ENCODE measurements at places on chromosomes 3 and 15.
A peak's percentile ranks its signal among the peaks of the same experiment; 100 is the strongest.

DNA sequence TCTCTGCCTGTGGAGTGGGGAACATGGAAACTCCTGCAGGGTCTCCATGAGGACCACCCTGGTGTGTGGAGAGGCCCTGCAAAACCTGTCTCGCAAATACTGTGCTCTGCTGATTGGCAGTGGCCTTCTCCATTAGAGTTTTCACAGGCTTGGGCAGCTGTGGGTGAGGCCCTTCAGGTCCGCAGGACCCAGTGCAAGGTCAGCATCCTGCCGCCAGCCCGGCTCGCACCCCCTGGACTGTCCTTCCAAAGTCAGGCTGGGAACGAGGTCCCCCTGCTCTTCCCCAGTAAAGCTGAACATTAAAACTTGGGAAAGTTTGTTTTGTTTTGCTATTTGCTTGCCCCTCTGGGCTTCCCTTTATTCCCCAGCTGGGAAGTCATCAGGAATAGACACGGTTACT, 85.0 kb upstream of the PLXNA1 start:
- no peak for DNase-seq

- peak; percentile 87 for DNase-seq
These were observed 20.6 kb upstream of the EPHB3 start for GRCh38 chr3:184540777-184541681.

DNA sequence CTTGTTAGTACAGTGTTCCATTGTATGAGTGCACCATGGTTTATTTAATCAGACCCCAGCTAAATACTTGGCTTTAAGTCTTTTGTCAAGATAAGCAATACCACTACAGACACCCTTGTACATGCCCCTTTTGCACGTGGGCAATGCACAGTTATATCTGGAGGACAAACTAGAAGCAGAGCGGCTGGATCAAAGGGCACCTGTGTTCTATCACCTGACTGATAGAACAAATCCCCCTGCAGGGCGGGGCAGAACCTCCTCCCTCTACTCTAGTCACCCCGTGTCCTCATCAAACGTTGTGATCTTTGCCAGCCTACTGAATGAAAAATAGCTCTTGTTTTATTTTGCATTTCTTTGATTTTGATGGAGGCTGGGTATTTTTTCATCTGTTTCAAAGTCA, 314.9 kb downstream of the TLE3 start:
- no peak for DNase-seq

DNA sequence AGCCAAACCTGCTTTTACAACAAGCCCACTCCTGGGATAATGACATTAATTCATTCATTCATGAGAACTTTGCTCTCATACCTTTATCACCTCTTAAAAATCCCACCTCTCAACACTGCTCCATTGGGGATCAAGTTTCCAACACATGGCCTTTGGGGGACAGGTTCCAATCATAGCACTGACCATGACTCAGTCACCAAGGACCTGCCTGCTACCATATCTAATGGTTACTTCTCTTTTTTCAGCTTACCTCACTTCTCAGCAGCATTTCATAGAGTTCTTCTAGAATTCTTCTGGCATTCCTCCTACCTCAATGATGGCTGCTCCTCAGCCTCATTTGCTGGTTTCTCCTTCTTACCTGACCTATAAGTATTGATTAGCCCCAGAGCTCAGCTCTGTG, 36.9 kb upstream of the RYK start:
- no peak for DNase-seq

DNA sequence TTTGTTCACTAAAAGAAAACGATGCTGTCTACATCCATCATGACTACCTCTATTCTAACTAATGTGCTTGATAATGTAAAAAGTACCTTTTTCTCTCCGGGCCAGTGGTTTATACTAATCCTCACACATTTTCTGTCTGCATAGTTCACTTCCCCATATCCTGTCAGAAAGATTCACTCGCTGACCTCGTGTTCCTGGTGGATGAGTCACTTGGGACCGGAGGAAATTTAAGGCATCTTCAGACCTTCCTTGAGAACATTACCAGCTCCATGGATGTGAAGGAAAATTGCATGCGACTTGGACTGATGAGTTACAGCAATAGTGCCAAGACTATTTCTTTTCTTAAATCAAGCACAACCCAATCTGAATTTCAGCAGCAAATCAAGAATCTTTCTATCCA, 33.8 kb downstream of the COL6A5 start:
- no peak for DNase-seq

GRCh38 chr15:54149115-54149531, 170.9 kb downstream of the UNC13C start:
- DNase-seq = no peak

- DNase-seq = no peak
These were observed 378.6 kb downstream of the MAGI1 start for GRCh38 chr3:65660000-65660598.

GRCh38 chr15:100627789-100628395, 25.5 kb downstream of the ASB7 start:
- DNase-seq = peak; percentile 79

DNA sequence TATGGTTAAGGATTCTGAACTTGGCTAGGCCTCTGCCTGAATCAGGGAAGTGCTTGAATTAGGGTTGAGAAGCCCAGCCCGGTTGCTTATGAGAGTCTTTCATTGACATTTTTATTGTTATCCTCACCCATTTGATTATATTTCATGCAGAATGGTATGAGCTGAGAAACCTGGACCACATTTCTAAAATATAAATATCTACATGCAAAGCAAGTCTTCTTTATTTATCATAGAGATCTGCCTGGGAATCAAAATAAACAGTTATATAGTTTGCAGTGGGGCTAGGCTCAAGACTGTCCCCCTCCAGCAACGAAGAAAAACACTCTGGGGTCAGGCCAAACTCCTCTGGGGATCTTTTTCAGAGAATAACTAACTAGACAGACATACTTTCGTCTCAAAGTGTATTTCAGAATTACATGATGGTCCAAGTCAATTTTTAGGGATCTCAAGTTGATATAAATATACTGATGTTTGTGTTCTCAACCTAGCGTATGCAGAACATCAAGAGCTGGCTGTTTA, 675.4 kb upstream of the NR2F2 start:
- no peak for DNase-seq

DNA sequence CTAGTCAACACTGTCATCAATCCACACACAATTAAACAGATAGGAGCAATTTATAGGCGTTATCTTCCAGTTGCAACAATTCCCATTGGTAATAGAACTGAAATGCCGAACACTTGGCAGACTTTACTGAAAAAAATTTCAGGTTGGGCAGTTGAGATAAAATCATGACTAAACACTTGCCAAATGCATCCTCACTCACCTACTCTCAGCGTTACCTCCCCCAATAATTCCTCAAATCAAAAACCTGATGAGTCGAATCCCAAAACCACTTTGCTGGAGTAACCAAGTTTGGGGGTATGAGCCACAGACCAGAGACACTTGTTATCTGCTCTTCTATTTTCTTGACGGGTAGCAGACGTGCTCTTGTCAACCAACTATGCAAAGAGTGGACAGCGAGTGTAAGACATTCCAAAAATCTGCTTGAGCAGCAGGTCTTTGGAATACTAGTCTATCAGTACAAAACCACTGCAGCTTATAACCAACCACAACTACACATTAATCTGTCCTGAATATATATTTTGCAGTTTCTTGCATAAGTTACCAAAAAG, 30.3 kb downstream of the PPP1R2 start:
- DNase-seq = no peak

DNA sequence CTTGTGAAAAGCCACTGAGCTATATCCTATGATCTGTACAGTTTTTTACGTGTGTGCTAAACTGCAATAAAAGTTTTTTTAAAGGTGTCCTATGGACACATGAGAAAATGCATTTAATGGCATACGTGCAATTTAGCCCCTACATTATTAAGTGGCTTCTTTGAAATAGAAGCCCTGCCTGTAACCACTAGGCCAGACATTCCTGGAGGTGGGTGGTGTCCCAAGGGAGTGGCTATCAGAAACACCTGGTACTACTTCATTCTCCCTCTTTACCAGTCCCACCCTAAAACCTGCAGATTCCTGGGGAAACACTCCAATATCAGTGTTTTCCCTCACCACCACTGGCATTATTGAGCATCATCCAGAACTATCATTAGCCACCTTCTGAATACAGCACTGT, 100.0 kb downstream of the OXNAD1 start:
- DNase-seq = no peak

DNA sequence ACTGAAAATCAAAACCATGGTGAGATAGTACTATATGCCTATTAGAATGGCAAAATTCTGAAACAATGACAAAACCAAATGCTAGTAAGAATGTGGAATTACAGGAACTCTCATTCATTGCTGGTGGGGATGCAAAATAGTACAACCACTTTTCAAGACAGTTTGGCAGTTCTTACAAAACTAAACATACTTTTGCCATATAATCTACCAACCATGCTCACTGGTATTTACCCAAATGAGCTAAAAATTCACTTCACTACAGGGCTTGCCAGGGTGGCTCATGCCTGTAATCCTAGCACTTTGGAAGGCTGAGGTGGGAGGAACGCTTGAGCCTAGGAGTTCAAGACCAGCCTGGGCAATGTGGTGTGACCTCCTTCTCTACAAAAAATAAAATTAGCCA, 40.0 kb downstream of the MYO9A start:
- DNase-seq = no peak

- DNase-seq = no peak
These were observed 1.8 kb downstream of the CLASP2 start for GRCh38 chr3:33716227-33716626.

GRCh38 chr3:159974-160373, 36.6 kb upstream of the CHL1 start:
- no peak for DNase-seq

- no peak for DNase-seq
These were observed 170.8 kb downstream of the IGSF11 start for GRCh38 chr3:118863731-118864322.

DNA sequence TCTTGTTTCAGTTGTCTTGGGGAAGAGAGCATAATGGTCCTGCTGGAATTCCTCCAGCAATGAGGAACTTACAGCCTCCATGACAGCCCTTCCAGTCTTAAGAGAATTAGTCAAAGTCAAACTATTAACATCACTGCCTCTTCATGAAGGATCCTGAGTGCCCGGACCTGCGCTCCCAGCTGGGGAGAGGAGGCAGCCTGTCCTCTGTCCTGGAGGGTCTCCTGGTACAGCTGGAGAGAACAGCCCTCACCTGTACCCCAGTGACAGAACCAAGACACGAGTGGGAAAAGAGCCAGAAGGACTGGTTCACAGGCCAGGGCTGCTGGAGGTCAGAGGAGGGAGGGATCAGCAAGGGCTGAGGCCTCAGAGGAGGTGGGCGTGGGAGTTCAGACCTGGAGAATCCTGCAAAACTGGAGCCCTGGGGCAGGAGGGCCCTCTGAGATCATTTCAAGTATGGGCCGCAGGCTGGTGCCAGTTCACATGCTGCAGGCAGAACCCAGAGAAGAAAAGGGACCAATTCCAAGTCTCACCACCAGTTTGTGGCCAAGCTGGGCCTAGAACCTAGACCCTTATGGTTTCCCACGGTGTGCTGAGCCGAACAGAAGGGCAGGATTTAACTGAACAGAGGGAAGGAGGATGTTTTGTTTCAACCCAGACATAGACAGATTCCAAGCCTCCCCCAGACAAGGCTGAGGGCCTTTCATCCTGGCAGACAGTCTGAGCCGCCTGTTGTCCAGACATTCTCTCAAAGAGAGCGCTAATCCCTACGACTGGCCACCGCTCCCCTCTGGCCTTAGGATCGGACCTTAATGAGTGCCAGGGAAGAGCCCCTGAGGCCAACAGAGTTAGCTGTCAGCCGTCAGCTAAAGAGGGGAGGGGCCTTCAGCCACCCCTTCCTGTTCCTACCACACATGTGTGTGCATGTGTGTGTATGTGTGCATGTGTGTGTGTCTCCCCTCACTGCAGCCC, 18.2 kb downstream of the LOXL1 start:
- DNase-seq = no peak

GRCh38 chr3:158447408-158447807, 123.6 kb upstream of the MLF1 start:
- DNase-seq = no peak

- DNase-seq = peak; percentile 58
These were observed 405.8 kb downstream of the IGSF11 start for GRCh38 chr3:118628704-118629341.

GRCh38 chr3:101340591-101340990, 20.2 kb upstream of the IMPG2 start:
- DNase-seq = no peak

DNA sequence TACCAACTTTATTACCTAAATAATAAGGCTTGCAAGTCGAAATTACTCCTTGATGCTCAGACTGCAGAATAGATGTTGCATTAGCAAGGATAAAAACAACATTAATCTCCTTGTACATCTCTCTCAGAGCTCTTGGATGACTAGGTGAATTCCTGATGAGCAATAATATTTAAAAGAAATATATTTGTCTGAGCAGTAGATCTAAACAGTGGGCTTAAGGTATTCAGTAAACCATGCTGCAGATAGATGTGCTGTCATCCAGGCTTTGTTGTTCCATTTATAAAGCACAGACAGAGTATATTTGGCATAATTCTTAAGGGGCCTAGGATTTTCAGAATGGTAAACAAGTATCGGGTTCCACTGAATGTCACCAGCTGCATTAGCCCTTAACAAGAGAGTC, 257.1 kb downstream of the TUSC7 start:
- DNase-seq = no peak

DNA sequence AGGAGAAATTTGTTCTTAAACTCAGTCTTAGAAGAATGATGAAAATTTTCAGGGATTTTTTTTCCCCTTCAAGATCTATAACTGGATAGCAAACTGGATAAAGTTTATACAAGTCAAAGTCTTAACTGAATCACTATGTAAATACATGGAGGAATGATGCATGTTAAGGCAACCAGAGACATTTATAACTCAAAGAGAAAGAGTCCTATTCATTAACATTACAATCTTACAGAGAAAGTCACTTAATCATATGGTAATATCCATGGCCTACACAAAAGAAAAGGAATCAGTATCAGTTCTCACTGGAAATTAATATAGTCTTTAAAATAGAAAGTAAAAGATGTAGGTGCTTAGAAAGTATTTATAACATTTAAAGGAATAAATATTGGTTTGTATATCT, 869.1 kb downstream of the TBL1XR1 start:
- DNase-seq = no peak

DNA sequence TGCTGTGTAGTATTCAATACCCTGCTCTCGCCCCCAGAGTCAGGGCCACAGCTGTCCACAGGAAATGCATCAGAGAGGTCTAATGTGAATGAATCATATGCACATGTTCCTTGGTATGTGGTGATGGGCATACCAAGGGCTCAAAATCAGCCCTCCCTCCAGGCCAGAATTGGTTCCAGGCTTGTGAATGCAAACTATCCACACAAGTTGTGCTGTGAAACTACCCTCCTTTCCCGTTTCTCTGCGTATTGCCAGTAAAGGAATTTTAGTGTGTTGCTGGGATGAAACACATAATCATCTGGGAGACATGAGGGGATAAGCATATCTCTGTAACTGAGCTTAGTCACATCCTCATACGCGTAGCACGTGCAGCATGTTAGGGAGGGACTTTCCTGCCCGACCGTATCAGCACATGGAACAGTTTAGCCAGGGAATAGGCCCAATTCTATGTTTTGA, 9.2 kb upstream of the MME start:
- DNase-seq = no peak

DNA sequence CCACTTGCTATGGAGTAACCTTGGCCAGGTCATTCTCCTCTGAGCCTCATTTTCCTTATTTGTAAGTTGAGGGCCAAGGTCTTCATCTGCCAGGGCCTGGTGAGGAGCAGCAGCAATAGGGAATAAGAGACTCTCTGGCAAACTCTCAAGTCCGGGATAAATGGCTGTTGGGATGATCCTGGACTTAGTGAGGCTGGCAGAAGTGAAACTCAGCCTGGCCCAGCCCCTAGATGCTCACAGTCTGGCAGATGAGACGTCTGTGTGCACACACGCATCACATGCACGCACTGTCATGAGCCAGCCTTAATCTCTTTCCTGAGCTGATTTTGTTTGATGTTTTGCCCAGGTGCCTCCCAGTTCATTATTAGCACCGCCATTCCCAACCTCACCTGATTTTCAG, 26.8 kb downstream of the SLC6A6 start:
- no peak for DNase-seq

Data from prostate gland (tissue), 2 donors.